ENCODE measurements at places on chromosomes 12 and 14.

GRCh38 chr12:66929121-66929520 is 250.2 kb upstream of the GRIP1 start:
- no peak for DNase-seq

GRCh38 chr12:27179400-27180214 is 64.5 kb upstream of the STK38L start:
- no peak for DNase-seq

GRCh38 chr12:43015090-43015737 is 425.7 kb upstream of the PRICKLE1 start:
- DNase-seq = no peak

GRCh38 chr12:78568321-78569020 is 296.1 kb upstream of the SYT1 start:
- no peak for DNase-seq

GRCh38 chr12:58026426-58026825 is 85.1 kb downstream of the ATP23 start:
- no peak for DNase-seq

DNA sequence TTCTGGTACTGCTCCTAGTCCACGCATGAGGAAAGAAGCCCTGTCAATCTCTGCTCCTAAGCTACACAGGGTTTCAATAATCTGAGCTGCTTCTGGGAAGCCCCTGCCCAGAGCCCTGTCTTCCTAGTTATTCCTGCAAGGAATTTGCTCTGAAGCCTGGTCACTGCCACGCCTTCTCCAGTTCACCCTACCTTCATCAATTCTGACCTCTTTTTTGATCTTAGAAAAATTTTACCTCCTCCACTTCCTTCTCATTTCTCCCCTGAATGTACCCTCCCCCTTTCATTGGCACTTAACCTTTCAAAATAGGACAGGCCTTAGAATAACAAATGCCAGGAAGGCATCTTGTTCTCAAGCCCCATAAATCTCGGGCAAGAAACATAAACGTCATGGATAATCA is 14.9 kb upstream of the LRRK2 start:
- DNase-seq = no peak

DNA sequence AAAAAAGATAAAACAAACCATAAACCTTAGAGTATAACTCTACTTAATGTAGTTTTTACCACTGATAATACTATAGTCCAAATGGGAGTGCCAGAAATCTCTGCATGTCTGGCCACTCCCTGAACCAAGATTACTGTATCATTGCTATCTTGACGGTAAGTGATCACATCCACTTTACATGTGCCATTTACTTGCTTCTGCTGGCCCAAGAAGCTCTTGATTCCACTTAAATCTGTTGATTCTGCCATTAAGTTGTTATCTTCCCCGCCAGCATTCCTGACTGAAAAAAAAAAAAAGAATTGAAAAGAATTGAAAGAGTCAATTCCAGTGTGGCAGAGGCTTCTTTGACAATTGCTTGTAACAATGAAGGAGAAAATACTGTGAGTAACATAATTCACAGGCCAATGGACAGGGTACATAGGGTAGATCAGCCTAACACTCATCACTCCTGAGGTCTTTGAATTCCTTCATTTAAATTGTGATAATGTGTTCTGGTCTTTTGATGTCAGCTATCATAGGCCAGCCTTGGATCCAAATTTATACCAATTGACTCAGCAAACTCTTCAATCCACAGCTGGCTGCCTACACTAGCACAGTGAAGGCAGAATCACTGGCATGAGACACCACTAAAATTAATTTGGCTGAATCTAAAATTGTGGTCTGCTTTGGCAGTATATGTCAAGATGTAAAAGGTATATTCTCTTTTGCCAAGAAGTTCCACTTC is 665.2 kb upstream of the FLRT2 start:
- no peak for DNase-seq

- no peak for DNase-seq
These were observed 59.7 kb downstream of the FUT8 start for GRCh38 chr14:65472189-65472588.

- no peak for DNase-seq
These were observed 50.1 kb downstream of the CCDC88C start for GRCh38 chr14:91367173-91368171.

DNA sequence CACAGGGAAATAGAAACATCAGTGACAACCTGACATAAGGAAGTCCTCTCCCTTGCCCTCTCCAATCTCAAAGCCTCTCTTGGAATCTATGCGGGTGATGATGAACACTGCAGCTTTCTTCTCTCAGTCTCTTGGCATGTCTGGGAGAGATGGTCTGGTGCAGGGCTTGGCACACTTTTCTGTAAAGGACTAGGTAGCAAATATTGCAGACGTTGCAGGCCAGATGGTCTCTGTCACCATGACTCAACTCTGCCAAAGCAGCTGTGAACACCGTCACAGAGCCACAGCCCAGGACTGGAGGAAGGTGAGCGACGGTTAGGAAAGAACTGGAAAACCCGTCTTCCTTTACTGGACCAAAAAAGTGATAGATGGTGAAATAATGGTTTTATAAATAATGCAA is 591.0 kb upstream of the TMEM132C start:
- DNase-seq = no peak

DNA sequence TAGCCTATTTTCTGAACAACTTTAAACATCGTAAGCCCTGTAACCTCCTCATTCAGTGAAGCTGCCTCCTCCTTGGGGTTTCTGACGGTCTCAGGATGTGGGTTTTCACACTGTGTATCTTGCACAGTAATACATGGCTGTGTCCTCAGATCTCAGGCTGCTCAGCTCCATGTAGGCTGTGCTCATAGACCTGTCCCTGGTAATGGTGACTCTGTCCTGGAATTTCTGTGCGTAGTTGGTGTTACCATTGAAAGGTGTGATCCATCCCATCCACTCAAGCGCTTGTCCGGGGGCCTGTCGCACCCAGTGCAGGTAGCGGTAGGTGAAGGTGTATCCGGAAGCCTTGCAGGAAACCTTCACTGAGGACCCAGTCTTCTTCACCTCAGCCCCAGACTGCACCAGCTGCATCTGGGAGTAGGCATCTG is 980.5 kb downstream of the TMEM121 start:
- no peak for DNase-seq

DNA sequence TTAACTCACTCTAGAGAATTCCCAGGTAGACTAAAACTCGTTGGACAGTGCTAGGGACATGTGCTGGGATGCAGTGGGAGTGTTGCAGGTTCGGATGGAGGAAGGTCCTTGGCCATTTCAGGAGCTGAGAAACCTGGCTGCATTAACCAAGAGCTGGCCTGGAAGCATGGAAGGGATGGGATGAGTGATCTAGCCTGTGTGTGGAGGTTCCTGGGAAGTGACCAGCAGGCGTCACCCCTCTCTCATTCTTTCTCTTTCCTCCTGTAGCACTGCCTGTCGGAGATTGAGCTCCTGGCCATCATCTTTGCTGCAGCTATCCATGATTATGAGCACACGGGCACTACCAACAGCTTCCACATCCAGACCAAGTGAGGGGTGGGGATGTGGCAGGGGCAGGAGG is 15.6 kb downstream of the PPP1R1A start:
- DNase-seq = no peak

DNA sequence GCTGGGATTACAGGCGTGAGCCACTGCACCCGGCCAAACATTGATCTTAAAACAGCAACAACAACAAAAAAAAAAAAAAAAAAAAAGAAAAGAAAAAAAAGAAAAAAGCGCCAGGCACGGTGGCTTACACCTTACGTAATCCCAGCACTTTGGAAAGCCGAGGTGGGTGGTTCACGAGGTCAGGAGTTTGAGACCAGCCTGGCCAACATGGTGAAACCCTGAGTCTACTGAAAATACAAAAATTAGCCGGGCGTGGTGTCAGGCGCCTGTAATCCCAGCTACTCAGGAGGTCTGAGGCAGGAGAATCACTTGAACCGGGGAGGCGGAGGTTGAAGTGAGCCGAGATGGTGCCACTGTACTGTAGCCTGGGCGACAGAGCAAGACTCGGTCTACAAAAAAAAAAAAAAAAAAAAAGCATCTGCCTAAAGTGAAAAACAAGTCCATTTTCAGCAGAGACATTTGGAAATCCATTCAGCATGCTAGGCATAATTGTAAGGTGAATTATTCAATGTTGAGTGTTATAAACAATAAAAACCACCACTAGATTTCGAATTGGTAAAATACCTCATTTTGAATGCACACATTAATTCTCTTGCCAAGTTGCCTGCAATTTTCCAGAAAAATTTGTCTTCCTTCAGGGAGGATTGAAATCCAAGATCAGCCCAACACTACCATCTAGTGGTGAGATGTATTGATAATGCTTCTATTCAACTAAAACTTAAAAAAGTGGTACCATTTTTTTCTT is 8.0 kb upstream of the CERS5 start:
- DNase-seq = peak; percentile 64

GRCh38 chr12:88985011-88985410 is 367.3 kb downstream of the DUSP6 start:
- DNase-seq = no peak

DNA sequence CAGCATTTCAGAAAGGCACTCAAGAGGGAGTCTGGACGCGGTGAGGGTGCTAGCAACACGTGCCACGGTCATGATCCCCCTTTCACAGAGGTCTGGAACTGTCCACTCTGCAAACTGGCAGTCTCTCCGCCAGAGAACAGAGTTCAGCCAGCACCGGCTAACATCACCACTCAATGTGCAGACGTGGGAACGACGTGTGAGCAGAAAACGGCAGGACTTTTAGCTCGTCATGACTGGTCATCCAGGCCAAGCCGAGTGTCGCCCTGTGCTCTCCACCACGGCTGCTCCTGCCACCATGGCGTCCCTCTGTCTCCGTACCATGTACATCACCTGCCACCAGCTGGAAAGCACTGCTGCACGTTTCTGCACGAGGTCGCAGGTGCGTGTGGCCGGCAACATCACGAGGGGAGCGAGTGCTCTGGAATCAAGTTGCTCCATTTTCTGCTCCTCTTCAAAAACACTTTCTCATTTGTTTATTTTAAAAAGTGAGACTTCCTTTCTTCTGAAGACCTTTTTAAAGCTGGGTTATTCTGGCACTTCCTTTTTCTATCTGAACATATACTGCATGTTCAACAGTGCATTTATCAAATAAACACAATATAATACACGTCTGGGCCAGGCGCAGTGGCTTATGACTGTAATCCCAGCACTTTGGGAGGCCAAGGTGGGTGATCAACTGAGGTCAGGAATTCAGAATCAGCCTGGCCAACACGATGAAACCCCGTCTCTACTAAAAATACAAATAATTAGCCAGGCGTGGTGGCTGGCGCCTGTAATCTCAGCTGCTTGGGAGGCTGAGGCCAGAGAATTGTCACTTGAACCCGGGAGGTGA is 28.0 kb downstream of the SLC15A4 start:
- DNase-seq = no peak

GRCh38 chr14:65941091-65941490 is 528.6 kb downstream of the FUT8 start:
- no peak for DNase-seq

- DNase-seq = no peak
These were observed 11.6 kb downstream of the WNT5B start for GRCh38 chr12:1640328-1641234.

DNA sequence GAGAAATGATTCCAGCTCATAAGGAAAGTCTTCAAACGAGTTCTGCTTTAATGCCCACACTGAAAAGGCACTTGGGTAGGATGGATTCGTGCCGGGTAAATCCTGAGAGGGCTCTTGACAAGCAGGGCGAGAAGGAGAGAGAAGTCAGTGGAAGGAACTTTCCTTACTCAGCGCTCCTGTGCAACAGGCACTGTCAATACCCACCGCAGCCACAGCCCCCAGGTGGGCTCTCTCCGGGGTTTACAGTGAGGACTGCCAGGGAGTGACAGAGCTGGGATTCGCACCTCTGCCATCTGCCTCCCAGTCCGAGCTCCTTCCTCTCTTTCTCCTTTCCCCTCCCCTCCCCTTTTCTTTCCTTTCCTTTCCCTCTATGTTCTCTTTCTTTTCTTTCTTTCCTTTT is 118.7 kb downstream of the BEGAIN start:
- no peak for DNase-seq
